HEK293T (cell line): ENCODE measurements at places on chromosomes 5 and 9.

GRCh38 chr9:125235804-125236519, 5.2 kb downstream of the HSPA5 start:
- DNase-seq = no peak

- no peak for DNase-seq
These were observed 53.3 kb downstream of the SETX start for GRCh38 chr9:132301521-132301920.

DNA sequence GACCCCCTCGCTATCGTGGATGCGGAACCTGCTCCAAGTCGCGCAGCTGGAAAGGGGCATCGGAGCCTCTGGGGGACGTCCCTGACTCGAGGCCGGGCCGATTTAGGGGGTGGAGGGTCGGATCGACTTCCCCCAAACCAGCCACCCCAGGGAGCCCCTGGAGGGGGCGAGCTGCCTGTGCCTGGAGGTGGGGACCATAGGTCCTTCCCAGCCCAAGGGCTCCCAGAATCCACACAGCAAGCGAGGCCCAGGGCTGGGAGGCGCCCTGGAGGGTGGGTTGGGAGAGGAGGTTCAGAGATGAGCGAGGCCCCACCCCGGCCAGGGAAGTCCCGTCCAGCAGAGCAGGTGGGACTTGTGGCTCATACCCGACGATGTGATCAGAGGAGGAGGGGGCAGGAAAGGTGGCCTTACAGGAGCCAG, 147.6 kb downstream of the GAPVD1 start:
- DNase-seq = no peak

GRCh38 chr9:107024193-107024592, 161.2 kb downstream of the ZNF462 start:
- no peak for DNase-seq

- no peak for DNase-seq
These were observed 55.1 kb upstream of the LVRN start for GRCh38 chr5:115907177-115907576.

DNA sequence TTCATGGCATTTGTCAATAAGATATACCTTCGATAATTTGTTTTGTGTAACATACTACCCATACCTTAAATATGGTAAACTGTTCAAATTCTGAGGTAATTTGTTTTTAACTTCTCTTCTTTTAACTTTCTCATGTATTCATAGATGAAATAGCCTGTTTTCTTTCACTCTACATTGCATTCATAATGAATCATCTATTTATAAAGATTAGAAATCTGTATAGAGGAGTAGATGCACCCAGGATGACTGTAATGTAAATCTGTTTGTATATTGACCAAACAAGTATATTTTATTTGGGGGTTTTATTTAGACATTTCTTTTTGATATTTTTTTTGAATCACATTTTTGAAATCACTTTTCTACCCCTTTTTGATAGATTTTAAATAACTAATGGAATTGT, 144.6 kb downstream of the CD180 start:
- DNase-seq = no peak

- DNase-seq = no peak
These were observed 2.9 kb downstream of the TCERG1 start for GRCh38 chr5:146450002-146450401.

DNA sequence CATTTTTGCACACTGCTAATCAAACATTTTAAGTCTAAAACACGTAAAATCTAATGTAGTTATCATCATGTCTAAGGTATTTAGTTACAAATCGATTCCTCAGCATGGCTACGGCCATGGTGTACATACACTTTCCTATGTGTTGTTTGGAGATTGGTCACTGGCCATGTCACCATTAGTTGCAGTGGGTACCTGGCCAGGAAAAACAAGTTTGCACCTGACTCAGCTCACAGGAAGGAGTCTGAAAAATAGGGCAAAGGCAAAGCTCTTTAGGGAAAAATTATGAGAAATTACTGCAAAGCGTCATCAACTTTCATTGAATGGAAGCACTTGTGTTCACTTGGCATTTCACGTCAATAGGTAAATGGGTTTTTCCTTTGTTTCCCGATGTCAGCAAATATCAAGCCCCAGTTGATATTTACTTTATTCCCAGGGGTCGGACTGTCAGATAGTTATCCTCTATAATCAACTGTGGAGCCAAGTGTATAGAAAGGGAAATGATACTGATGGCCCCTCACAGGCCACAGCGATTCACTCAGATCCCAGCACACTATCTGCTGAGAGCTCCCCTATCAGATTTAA, 626.0 kb upstream of the ADAMTS16 start:
- DNase-seq = no peak

GRCh38 chr9:72809586-72809985, 143.3 kb downstream of the ALDH1A1 start:
- no peak for DNase-seq

DNA sequence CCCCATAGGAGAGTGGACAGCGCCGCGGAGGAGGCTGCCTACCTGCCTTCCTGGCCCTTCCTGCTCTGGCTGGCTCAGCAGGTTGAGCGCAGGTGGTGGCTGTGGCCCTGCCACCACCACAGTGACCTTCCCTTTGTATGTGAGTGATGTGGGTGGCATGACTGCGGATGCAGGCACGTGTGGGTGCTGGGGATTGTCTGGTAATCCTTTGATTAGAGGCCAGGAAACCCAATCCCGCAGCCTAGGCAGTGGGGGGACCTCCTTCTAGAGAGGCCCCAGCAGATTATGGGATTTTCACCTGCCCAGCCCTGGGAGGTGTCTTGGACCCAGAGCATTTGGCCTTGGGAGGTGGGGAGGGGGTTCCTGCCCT, 16.5 kb downstream of the RXRA start:
- no peak for DNase-seq

DNA sequence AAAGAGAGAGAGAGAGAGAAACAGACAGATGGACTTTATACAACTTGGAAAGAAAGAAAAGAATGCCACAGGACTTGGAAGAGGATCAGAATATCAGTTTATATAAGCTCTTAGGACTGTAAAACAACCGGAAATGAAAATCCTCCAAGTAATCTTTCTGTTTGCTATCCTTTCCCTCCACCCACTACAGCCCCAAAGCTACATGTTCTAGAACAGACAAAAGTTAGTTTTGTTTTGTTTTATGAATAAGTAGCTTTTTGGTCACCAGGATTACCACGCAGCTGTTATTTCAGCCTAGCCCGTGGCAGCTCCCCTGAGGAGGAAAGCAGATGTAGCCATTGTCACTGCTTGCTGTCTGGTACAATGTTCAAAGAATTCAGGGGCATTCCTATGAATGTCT, 66.6 kb downstream of the SH3TC2 start:
- DNase-seq = no peak

DNA sequence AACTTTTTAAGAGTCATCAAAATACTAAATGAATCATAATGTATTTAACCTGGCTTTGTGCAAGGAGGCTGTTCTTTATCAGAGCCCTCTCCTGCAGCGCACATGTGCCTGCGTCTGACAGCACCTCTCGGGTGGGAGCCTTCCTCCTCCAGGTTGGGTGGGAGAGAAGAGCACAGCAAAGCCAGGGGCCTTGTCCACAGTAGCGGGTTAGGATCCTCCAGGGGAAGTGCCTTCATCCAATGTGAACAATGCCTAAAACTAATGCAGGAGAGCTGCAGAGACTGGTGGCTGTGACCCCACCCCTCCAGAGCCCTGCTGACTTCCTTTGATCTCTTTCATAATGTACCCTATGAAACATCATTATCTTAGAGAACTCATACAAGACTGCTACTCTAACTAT, 10.2 kb downstream of the UBE2QL1 start:
- DNase-seq = no peak

- no peak for DNase-seq
These were observed 312.9 kb upstream of the RGMB start for GRCh38 chr5:98460536-98460935.

- peak; percentile 28 for DNase-seq
These were observed 1.4 kb downstream of the IQGAP2 start for GRCh38 chr5:76404223-76405211.

- no peak for DNase-seq
These were observed 510.0 kb downstream of the GADD45G start for GRCh38 chr9:90114641-90115425.

DNA sequence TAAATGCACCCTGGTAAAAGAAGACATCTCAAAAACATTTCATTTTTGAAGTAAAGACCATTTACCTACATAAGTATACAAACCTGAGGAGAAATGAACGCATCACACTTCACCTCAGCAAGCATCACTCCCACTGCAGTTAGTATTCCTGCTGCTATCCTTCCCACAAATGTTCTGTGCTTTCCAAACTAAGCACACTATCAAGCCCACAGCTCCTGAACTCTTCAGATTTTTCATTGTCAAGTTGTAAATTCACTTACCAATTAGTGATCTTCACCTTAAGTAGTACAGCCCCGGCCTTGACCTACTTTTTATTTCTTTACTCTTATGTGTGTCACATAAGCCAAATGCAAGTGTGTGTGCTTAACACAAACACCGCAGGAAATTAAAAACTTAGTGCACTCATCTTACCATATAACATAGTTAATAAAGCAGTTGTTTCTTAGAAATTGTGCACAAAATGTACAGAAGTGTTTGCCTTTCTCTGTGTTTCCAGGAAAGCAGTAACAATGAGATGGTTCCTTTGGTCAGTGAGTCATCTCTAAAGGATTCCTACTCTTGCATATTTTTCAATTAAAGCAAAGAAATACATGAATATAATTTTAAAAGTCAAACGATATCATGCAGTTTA, 169.4 kb downstream of the APBA1 start:
- no peak for DNase-seq

DNA sequence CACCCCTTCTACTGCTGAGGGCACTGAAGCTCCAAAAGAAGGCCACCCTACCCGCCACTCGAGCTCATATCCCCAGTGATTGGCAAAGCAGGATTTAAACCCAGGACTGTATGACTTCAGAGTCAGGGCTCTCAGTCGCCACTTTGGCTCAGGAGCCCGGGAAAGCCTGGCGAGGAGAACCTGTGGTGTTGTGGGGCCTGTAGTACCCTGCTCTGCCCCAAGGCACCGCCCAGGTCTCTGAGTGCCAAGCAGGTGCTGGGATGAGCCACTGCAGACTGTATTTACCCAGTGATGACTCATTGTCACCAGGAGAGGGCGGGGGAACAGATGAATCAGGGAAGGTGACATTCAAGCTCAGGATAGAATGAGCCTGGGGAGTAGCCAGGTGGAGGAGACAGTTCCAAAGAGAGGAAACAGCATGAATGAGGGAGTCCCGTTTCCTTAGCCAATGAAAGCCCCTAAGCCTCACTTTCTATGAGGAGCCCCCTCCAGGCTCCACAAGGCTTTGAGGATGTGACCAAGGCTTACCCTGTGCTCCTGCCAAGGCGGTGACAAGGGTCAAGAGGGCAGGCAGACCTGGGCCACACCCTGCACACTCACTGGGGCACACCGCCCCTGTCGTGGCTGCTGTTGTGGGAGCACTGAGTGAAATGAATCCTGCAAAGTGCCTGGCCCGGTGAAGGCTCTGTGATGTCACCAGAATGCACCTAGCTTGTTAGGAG, 17.8 kb upstream of the DPM2 start:
- peak; percentile 45 for DNase-seq

GRCh38 chr5:177447066-177447610, 524 bp downstream of the PRR7 start:
- peak; percentile 63 for DNase-seq

DNA sequence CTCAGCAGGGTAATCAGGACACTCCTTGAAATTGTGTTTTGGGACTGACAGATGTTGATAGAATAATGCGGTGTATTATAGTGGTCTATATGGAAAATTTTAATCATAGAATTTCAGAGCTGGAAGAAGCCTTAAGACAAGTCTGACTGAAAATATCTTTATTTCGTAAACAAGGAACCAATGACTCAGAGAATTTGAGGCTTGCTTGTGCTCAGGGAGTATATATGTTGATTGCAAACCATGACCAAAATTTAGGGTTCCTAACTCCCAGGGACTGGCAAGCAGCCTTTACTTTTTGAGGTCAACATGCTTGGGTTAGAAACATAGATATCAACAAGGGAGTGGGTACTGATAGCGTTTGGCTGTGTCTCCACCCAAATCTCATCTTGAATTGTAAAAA, 287.2 kb downstream of the CD180 start:
- no peak for DNase-seq

GRCh38 chr5:123813937-123814624, 302.1 kb downstream of the CSNK1G3 start:
- DNase-seq = peak; percentile 14

DNA sequence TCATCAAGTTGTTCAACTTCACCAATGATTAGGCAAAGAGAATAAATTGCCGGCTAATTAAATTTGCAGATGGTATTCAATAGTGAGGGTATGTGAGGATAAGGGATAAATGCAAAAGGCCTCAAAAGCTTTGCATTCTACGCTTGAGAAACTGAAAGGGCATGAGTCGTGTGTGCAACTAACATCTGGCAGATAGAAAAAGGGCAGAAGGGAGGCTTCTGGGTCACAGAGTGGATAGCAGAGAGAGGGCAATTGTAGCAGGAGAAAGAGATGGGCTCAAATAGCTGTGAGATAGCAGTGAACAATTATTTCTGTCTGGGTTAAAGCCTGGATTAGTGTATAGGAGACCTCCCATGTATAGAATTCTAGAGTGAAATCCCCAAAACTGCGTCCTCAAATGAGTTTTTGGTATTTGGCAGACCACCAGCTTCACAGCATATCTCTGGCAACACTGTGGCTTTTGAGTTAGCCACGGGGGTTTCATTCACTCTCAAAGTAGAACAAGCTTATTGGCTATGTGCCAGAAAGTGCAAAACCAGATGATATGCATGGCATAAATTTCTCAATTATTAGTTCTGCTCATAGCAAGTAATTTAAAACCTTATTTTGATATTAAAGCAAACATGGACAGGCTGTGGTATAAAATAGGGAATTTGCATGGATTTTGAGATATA, 586.3 kb downstream of the BRINP1 start:
- no peak for DNase-seq

- DNase-seq = no peak
These were observed 22.2 kb downstream of the ITGA1 start for GRCh38 chr5:52809884-52810283.

DNA sequence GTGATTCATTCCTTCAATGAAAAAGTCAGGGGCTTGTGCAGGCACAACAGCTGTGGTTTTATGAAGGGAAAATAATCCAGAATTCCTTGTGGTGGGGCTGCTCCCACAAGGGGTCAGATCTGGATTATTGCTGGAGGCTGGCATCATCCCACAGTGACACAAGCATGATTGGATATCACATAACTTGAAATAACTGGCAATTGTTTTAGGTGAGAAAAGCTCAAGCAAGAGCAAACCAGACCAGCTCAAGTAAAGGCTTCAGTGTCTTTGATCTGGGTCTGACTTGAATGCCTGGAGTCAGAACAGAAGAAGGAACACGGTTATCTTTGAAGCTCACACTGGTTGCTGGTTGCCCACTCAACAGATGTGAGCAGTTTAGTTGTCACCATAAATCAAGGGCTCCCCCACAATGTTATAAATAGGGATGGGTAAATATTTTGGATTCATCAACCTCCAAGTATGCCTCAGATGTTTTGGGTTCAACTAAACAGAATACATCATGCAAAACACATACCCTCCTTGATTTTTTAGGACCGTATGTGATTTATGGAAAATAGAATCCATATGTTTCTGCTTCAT, 3.1 kb upstream of the ZNF474 start:
- DNase-seq = no peak
